Fibroblast of mammary gland (primary cell): ENCODE measurements at places on chromosomes 5 and 9.

DNA sequence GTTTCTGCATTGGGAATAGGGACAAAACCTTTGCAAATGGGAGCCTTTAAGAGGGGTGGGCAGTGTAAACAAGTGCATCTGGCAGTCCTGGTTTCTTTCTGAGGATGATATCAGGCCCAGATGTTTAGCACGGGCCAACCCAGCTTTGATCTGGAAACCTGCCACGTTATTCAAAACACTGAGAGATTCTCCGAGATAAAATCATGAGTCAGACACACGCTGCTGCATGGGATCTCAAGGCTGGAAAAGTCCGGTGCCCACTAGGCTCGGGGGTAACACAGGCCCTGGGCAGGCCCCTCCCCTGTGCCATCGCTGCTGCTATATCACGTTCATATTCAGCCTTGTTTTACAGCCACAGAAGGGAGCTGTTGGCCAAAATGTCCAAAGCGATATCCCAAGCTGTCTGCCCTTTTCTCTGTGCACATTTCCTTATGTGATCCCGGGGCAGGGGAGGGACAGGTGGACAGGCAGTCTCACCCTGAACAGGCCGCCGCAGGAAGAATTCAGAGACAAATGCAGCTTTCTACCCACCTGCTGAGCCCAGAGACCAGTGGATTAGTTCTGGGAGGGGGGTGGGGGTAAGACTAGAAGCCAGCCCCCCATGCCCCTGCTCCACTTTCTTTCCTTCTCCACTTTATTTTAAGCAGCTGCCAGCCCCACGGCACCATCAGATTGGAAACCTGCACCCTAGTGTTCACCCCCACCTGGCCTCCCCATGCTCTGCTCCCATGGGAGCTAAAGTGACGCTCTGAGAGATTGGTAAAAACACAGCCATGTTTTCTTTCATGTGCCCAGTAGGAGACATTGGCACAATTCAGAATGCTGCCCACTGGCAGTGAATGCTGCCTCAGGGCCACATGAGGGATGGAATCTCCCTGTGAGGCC lies 63.1 kb downstream of the TMOD1 start:
- peak; percentile 71 for DNase-seq

- no peak for DNase-seq
Observed at GRCh38 chr5:164885179-164885578, 1379.8 kb downstream of the MAT2B start.

- DNase-seq, result no peak
Observed at GRCh38 chr5:159411115-159411514, 80.8 kb upstream of the IL12B start.

- DNase-seq, result peak; percentile 88
Observed at GRCh38 chr5:32193591-32193990, 19.5 kb upstream of the GOLPH3 start.

DNA sequence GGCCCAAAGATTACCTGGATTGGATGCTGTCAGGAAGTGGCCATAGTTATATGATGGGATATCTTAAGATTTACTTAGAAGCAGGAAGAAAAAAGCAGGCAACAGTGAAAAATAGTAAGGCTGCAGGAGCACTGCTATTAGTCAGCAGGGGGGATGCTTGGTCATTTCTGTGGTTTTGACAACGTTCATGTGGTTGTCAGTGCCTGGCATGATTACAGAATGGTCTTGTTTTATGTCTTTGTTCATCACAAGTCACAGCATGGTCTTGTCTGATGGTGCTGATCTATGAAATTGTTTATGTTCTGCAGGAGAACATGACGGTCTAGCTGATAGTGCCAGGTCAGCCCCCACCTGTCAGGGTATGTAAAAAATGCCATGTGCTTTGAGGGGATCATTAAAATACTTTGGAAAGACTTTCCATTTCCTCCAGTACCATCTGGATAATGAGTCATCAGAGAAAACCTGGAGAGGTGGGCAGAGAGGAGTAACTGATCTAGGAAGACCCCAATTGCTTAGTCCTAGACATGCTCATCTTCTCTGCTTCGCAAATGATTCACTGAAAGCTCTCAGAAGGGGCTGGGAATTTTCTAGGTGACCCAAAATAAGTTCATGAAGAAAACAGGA lies 48.5 kb downstream of the PLGRKT start:
- DNase-seq, result peak; percentile 96

- DNase-seq, result no peak
Observed at GRCh38 chr5:73160239-73160671, 12.7 kb upstream of the TMEM174 start.

- DNase-seq, result no peak
Observed at GRCh38 chr5:60826653-60827052, 17.4 kb downstream of the ELOVL7 start.

DNA sequence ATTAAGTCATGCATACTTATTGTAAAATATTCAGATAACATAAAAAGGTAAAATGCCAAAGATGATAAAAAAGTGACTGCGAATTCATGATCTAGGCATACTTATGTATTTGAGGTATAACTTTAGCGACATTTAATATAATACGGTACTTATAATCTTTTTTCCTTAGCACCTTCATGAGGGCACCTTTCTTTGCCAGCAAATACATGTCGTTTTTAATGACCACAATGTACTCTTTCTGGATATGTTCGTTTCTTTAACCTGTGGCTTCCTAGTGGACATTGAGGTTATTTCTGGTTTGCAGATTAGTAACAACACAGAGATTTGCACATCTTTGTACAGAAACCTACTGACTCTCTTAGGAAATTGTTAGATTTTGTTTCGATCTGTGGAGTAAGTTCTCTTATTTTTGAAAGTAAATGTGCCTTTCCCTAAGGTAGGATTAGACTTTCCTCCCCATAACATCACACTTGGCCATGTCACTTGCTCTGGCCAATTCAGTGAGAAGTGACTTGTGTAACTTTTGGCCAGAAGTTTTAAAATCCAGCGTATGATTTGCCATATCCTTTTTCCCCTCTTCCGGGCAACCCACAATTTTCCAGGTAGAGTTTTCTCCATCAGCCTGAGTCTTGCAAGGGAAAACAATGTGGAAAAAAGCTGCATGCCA lies 24.4 kb downstream of the ANKRD33B start:
- no peak for DNase-seq

DNA sequence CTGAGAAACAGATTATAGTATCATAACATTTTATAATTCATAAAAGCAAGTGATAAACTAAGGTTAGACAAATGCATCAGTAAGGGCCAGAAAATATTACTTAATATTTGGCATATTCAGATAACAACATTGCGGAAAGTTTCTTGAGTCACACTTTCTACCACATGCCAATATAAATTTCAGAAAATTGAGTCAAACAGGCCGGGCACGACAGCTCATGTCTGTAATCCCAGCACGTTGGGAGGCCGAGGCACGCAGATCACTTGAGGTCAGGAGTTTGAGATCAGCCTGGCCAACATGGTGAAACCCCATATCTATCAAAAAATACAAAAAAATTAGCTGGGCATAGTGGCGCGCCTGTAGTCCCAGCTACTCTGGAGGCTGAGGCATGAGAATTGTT lies 47.1 kb downstream of the SLC38A9 start:
- peak; percentile 57 for DNase-seq

DNA sequence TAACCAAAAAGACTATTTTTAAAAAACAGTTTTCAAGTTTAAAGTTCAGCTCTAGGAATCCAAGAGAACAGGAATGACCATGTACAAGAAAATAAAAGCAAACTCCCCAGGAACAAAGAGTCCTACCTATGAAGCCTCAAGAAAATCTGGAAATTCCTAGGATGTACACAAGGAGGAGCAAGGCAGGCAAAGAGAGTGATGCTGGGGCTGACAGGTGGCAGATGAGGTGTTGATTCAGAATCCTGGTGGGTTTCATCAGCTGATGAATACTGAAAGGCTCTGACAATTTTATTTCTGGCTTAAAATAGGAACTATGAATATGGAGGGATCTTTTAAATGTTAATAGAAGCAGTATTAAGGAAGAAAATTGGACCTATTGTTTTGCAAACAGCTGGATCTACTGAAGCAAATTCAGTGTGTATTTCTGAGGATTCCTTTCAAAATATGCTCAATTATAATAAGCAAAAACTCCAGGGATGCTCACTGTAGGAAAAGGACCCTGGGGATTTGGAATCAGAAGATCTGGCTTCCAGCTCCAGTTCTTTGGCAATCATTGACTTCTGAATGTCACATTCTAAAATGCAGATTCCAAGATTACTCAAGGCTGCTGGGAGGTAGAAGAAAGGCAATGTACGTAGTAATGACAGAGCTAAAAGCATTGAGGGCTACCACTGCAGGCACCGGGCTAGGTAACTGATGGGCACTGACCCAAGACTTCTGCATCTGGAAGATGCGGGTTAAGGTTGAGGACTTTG lies 28.0 kb upstream of the SH3RF2 start:
- DNase-seq, result no peak

DNA sequence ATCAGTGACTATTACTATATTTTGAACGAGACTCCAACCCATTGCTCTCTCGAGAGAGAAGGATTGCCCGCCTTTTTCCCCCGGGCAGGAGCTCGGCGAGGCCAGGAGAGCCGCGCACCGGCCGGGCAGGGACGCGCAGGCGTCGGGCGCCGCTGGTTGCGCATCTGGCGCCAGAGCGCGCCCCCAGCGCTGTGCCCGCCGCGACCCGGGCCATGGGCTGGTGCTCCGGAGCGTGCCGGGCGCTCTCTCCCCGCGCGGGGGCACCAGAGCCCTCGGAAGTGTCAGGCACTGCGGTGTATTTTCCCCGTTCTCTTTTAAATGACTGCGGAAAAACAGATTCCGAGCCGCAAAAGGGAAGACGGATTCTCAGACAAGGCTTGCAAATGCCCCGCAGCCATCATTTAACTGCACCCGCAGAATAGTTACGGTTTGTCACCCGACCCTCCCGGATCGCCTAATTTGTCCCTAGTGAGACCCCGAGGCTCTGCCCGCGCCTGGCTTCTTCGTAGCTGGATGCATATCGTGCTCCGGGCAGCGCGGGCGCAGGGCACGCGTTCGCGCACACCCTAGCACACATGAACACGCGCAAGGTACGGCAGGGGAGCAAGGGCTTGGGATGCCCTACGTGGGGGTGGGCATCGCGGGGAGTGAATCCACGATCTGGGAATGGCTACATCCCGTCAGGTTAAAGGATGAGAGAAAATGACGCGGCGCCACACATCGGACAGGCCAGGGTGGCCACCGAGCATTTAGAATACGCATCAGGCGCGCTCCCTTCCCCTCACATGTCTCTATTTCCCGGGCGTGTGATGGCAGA lies 1.1 kb upstream of the NTRK2 start:
- peak; percentile 36 for DNase-seq

DNA sequence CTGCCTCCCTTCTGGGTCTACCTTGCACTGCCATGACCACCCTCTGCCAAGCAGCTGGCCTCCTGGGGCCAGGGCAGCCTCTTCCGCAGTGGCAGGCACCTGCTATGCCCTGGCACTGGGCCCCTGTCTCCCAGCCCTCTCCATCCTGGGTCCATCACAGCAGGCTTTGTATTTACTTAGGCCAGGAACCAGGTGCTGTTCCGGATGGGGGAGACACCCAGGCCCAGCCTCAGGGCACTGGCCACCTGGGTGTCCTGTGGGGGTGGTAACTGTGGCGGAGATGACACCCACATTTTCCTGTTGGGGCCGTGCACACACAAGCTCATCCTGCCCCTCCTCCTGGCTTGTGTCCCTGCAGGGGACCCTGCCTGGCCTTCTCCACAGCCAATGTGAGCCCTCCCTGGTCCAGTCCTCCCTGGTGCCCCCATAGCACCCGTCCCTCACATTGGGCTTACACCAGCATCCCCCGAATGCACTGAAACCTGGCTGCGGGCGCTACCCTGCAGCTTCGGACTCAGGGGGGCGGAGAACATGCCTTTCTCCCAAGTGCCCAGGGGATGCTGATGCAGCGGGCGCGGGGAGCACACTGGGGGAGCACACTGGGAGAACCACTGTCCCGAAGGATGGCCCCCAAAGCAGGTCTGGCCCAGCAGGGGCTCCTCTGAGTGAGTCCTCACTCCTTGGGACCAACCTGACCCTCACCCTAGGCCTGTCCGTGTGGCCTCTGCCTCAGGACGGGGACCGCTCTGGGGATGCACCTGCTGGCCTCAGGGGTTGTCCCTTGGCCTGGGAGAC lies 17.9 kb downstream of the FAM163B start:
- no peak for DNase-seq

DNA sequence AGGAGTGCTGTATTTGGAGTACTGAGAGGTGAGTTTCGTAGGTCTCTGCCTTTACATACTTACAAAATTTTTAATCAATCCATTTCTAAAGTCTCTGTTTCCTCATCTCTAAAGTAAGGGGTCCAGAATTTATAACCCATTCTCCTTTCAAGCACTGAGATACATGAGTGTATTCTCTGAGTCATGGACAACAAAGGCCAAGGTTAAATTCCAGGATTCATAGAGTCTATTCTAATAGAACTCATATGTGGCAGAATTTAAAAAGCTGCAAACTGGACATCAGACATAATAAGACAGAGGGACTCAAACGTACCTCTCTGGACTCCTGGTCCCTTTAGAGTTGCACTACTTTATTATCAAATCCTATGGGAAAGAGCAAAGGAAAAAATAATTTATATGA lies 112.5 kb upstream of the SLIT3 start:
- DNase-seq, result peak; percentile 71

DNA sequence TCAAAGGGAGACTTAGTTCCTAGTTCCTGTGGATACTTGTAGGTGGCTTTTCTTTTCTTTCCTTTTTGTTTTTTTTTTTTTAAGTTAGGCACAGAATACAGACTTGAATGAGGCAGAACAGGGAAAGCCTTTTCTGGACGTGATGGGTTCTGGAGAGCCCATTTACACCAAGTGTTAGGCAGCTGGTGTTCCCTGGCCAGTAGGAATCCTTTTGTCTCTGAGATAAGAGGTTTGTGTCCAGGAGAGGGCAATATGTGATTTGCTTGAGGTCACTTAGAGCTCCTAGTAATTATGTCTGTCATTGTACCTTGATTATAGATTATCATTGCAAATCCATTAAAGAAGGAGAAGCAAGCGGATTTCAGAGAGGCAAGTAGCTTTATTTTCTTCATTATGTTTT lies 9.1 kb downstream of the MEGF10 start:
- DNase-seq, result peak; percentile 11
